CD14-positive monocyte (primary cell): ENCODE measurements at places on chromosomes 6 and 20.

- DNase-seq = no peak
Measured at GRCh38 chr6:118596774-118597320, 48.8 kb downstream of the PLN start.

GRCh38 chr6:25007269-25007699 lies 71.5 kb upstream of the RIPOR2 start:
- DNase-seq = peak; percentile 85

- no peak for DNase-seq
Measured at GRCh38 chr6:67361264-67361663, 1273.8 kb upstream of the ADGRB3 start.

GRCh38 chr20:32991792-32992641 lies 12.2 kb downstream of the SUN5 start:
- DNase-seq = no peak

DNA sequence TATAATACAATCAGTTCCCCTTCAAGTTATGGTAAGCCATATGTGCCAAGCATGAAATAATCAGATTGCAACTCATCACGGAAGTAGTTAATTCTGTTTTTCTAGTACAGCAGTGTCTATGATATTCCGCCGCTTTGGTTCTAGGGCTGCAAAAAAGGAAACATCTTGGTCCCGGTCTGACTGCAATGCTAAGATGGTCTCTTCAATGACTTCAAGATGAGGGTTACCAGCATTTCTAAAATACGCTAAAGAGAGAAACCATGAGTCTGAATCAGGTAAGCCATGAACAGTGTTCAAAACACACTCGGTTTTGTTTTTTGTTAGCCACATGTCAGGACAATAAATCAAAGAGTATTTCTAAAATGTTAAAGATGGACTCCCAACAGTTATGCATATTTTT lies 3.2 kb upstream of the ANKRD60 start:
- DNase-seq = no peak

- no peak for DNase-seq
Measured at GRCh38 chr6:21377356-21377755, 216.2 kb upstream of the SOX4 start.

DNA sequence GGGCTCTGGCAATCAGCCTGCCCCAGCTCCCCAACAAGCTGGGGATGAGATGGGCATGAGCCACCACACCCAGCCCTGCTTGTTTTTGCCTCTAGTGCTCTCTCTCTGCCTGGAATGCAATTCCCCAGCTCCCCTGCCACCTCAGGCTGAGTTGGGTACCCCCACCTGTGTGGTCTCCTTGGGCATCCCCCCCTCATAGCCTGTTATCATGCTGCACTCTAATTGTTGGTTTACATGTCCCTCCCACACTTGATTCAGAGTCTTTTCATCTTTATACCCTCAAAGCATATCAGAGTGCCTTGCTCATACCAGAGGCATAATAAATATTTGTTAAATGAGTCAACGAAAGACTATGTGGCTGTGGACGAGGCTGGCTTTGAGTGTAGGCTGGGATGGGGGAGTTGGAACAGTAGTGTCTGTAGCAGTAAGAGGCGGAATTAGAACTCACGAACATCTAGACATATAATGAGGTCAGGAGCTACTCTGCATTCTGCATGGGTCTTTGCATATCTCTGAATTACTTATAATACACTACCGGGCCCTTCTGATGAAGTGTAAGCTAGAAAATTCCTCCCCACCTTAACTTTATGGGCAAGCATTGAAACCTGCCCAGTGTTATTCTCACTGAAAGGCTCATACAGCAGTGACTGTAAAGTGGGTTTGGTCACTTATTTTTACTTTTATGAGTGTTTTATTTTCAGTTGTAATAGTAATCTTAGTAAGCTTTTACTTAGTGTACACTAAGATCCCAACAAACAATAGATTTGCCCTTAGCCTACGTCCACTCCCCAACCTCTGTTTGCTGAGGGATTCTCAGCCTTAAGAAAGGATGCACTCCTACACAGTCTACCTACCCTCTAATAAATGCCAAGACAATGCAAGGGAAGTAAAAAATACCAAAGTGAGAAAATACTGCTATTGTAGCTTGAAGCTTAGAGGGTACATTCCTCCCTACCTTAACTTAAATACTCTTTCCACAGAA lies 58.7 kb downstream of the EDN1 start:
- DNase-seq = no peak

DNA sequence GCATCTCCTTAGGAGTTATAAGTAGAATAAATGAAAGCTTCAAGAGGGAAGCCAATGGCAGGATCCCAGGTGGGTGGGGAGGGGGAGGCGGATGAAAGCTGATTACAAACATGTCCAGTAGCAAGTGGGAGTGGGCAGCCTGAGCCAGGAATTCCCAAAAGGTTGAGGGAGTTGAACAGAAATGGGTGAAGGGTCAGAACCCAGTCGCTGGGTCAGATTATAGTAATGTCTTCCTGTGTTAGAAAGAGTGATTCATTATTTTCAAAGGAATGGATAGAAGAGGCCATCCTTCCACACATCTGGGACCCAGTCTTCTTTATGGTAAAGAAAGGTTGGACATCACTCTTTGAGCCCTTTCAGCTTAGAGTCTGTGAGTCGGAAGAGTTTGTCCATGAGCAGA lies 41.0 kb upstream of the FAM50B start:
- no peak for DNase-seq
